HEK293T (cell line): ENCODE measurements at places on chromosomes 1 and 21.
A peak's percentile ranks its signal among the peaks of the same experiment; 100 is the strongest.

- DNase-seq, result no peak
Measured at GRCh38 chr1:2128189-2128901, 66.2 kb downstream of the FAAP20 start.

DNA sequence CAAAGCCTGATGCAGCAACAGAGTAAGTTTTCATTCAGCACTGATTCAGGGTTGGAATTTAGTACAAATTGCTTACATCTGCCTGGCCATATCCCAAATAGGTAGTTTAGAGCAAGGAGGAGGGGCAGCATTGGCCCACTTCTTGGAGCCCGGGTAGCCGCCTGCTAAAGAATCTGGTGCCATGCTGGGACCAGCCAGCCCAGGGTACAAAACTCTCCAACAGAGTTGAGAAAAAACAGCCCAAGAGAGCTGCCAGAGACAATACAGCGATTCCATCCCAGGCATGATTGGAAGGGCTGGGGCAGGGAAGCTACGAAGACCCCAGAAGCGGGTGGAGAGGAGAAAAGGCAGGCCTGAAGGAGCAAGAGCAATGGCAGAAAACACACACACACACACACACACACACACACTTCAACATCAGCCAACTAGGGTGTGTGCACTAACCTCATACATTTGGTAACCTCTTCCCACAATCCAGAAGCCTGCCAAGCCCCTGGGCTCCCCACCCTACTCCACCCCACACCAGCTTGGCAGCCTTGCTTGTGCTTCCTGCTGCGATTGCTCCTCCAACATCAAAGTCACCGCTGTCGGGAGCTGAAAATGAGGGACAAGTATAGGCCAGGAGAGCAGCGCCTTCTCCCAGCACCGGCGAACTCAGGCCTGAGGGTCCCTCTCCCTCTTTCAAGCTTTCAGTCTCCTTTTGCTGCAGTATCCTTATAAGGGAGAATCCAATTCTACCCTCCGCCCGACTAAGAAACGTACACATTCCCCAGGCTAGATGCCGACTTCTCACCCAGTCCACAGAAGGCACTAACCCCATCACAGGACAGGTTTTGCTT lies 1.2 kb downstream of the PIK3C2B start:
- peak; percentile 45 for DNase-seq

- no peak for DNase-seq
Measured at GRCh38 chr1:234706199-234706598, 96.2 kb upstream of the IRF2BP2 start.

DNA sequence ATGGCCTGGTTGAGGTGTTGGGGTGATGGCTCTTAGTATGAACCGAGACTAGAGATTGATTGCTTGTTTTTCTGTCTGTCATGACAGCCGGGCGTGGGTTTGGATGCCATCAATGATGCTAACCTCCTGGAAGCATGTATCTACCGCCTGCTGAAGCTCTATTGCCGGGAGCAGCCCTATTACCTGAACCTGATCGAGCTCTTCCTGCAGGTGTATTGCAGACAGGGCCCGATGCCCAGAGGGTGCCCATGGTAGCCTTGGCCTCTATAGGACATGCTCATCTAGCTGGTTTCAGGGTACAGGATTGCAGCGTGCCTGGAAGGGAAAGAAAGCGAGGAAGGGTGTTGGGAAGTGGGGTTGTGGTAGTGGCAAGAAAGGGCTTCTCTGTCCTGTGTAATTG lies 2.6 kb upstream of the RUSC1 start:
- no peak for DNase-seq

DNA sequence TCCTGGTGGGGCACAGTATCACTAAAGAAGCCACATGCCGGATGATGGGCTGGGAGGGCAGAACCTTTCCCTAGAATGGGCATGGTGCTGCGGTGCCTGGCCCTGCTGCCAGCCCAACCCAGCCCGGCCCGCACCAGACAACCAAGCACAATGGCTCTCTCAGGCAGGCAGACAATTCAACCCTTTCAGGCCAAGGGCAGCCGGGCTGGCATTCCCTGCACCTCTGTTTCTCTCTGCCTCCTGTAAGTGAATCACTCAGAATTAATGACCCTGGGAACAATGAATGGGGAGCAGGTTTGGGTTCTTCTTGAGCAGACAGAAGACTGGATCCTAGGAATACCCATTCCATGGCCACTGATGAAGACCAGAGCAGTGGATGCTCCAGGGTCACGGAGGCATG lies 41.0 kb upstream of the IFFO2 start:
- DNase-seq, result no peak

- no peak for DNase-seq
Measured at GRCh38 chr1:28246427-28246832, 10.5 kb downstream of the ATP5IF1 start.

- DNase-seq, result no peak
Measured at GRCh38 chr1:41617336-41617735, 132.9 kb upstream of the EDN2 start.

- DNase-seq, result no peak
Measured at GRCh38 chr1:76820028-76820427, 47.3 kb upstream of the ST6GALNAC5 start.

DNA sequence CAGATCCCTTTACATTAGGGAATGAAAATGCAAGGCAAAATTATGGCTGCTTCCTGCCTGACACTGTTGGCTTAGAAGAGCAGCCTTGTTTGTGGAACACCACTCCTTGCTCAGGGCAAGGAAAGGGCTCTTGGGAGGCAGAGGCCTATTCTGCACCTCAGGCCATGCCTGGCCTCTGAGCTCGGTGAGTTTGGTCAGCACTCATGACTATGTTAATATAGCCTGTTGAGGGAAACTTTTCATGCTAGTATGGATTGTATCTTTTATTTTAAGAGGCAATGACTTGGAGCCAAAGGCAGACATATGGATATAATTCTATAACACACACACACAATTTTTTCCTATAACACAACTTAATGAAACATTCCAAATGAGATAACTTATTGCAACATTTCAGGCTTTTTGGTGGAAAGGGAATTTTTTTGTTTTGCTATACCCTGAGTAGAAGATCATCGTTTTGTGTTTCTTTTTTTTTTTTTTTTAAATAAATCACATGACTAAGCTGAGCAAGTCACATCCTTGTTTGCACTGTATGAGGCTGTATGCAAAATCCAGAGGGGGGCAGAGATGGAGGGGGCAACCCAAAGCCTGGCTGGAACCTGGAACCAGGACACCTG lies 5.6 kb upstream of the YRDC start:
- no peak for DNase-seq

DNA sequence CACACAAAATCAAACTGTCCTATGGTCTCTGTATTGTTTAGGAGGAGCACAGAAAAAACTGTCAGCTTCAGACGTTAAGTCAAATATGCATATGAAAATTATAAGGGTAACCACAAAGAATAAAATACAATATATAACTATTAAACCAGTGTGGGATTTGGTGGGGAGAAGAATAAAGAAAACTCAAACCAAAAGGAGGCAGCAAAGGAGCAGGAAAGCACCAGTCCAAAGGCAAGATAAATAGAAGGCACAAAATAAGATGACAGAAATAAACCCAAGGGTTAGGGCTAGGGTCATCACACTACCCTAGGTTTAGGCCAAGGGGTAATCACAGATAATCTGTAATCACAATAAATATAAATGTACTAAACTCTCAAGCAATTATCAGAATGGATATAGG lies 32.8 kb downstream of the DLGAP3 start:
- DNase-seq, result no peak

DNA sequence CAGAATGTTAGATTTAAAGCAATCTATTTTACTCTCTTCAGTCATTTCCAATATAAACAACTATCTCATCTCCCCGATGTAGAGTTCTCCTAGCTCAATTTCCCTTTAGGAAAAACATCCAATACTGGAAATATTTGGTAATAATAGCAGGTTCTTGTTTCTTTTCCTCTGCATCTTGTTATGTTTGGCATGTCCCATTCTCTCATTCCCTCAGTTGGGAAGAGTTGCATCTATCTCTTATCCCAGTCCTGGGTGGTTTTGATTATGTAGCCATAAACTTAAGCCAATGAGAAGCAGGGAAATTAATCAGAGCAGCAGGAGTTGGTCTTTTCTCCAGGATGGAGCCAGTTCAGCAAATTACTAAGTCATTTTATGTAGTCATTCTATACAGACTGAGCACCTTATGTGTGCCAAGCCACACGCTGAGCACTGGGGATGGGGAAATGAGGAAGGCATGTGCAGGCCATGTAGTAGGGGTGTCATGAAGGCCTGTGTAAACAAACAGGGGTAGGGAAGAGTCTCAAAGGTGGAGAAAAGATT lies 418.2 kb upstream of the NFIA start:
- DNase-seq, result no peak

GRCh38 chr1:200328379-200328778 lies 81.5 kb downstream of the ZNF281 start:
- no peak for DNase-seq

GRCh38 chr1:204411451-204412204 lies at the start of gene PPP1R15B:
Gene PPP1R15B (minus strand): TSS chr1:204411817. CDS start chr1:204411411, 406 bp downstream.
- peak; percentile 96 for DNase-seq

DNA sequence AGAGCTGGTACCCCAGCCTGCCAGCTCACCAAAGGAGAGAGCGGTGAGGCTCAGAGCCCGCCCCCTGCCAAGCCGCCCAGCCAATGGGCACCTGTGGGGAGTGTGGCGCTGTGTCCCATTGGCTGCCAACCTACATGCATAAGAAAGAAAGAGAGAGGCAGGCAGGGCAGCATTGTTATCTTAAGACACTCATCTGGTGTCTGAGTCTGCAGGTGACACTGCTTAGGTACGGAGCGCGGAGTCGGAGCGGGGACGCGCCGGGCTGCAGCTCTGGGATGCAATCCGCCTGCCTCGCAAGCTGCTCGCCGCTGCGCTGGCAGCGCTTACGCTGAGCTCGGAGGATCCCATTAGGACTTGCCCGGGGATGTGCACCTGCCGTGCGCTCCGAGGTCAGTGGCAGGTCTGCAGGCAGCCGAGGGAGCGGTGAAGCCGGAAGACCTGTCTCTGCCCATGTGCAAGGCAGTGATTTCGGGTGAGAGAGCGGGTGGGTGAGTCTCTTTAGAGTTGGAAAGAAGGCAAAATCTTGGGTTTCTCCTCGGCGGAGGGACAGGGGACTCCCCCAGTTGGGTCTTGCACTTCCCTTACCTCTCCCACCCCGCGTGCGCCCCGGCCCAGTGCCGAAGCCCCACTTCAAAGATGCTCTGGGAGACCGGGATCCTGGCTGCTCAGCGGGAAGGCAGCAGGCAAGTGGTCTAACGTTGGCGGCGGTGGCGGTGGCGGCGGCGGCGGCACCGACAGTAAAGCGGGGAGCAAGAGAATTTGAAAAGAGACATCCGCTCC lies at the start of gene BRINP2:
TSS of gene BRINP2 (plus strand) at position 203 of the 780 bp plus-strand sequence. CDS start 58,919 bp downstream, outside the sequence.
- peak; percentile 74 for DNase-seq

- DNase-seq, result no peak
Measured at GRCh38 chr21:15839601-15840000, 109.8 kb downstream of the USP25 start.

DNA sequence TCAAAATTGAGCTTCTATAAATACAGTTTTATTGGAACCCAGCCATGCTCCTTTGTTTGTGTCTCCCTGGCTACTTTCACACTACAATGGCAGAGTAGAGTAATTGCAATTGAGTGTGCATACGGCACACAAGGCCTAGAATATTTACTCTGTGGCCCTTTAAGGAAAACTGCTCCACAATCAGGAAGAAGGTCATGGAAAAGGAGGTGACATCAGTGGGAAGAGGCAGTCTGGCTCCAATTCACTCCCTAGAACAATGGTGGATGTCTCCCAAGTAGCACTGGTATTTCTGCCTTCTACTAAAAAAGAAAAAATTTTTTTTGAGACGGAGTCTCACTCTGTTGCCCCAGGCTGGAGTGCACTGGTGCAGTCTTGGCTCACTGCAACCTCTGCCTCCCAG lies 51.3 kb downstream of the KRTAP19-8 start:
- no peak for DNase-seq

DNA sequence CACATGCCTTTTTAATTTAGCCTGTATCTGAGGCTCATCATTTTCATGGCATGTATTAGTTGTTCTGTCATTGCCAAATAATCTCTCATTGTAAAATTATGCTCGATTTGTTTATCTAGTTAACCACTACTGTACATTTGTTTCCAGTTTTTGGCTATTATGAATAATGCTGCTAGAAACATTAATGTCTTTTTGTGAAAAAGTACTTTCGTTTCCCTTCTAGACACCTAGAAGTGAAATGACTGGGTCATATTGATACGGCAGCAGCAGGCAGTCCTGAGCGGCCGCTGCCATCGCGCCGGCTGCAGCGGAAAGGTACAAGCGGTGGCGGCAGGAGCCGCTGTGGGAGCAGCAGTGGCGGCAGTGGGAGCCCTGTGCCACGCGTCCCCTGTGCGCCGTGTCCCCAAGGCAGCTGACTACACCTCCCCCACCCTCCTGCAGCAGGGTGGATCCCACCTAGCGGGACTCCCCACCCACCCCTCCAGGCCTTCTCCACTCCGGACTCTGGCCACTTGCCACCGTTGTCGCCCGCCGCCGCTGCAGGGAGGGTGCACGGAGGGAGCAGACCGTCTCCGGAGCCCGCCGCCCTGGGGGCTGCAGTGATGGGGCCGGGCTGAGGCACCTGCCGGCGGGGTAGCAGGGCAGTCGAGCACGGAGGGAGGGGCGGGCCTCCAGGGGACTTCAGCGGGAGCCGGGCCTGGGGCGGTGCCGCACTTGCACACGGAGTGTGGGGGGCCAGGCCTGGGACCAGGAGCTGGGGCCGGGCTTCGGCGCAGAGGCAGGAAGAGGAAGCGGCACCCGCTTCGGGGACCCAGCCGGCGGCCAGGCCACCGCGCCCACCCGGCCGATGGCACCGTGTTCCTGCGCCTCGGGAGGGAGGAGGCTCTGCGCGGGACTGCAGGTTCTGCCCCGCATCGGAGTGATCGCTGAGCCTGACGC lies 66.8 kb upstream of the RGS7 start:
- DNase-seq, result peak; percentile 61

DNA sequence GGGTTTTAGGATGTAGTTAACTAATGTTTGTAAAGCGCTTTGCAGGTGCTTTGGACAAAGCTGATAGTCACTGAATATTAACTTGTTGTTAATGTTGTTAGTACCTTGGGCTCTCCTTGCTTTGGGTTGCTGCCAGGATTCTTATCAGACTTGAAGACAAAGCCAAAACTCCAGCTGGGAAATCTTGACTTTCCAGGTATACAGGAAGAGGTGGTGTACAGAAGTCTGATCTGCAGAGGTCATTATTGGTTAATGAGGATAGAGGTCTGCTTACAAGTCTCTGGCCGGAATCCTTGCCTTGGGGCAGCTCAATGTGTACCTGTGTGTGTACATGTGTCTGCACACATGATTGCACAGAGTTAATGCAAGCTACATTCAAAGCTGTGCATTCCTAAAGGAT lies 96.0 kb upstream of the POU3F1 start:
- DNase-seq, result no peak

DNA sequence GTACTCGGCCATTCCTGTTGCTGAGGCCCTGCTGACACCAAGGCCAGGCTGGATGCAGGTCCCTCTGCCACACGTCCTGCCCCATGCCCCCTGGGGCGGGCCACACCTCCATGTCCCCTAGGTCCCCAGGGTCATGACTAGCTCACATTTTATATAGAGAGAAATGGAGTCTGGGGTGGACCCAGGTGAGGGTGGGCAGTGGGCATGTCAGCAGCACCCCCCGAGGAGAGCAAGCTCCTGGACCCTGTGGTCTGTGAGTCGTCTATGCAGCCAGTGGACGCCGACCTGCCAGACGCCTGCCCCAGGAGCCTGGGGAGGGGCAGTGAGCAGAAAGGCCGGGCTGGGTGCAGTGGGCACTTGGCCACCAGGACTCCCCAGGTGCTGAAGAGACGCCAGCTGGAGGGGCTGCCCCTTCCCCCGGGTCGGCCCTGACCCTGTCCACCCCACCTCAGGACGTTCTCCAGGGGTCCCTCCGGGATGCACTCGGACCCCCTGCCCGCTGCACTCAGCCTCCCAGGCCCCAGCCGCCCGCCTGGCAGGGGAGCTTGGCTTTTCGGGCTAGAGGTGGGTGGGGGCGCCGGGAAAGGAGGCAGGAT lies 15.9 kb downstream of the SAMD11 start:
- no peak for DNase-seq

- no peak for DNase-seq
Measured at GRCh38 chr1:44244986-44245385, 31.7 kb downstream of the DMAP1 start.
